A549 treated with GW870086 at 1 μM for 4 hours (cell line): ENCODE measurements at places on chromosomes 13 and 19. TPM values are rescaled to one million over a fixed set of nuclear protein-coding genes. Genes with fewer than 3 reads are reported as not detected.

KCTD4 gene
- not detected in 5 replicates for total RNA-seq

ZNF492 gene
- not detected in 5 replicates for total RNA-seq

CEACAM7 gene
- 0.08 to 0.17 TPM in 2 of 5 replicates, not detected in the others for total RNA-seq

CCL25 gene
- total RNA-seq, result not detected in 5 replicates

CD70 gene
- total RNA-seq, result 14.8 to 26.1 TPM (median 25.1 TPM) in 5 replicates

ATXN8OS gene
- total RNA-seq, result not detected in 5 replicates

LCP1 gene
- total RNA-seq, result 0.16 to 0.26 TPM (median 0.21 TPM) in 5 replicates

ARGLU1 gene
- total RNA-seq, result 28.9 to 34.6 TPM (median 32.7 TPM) in 5 replicates

TMED1 gene
- 23.4 to 30.0 TPM (median 29.4 TPM) in 5 replicates for total RNA-seq

C13orf46 gene
- total RNA-seq, result 0.07 to 0.21 TPM (median 0.14 TPM) in 5 replicates

BCL2L12 gene
- total RNA-seq, result 55.5 to 73.8 TPM (median 71.1 TPM) in 5 replicates

KLK7 gene
- total RNA-seq, result not detected in 5 replicates
